ENCODE measurements at places on chromosomes 11 and 22.
A peak's percentile ranks its signal among the peaks of the same experiment; 100 is the strongest.

DNA sequence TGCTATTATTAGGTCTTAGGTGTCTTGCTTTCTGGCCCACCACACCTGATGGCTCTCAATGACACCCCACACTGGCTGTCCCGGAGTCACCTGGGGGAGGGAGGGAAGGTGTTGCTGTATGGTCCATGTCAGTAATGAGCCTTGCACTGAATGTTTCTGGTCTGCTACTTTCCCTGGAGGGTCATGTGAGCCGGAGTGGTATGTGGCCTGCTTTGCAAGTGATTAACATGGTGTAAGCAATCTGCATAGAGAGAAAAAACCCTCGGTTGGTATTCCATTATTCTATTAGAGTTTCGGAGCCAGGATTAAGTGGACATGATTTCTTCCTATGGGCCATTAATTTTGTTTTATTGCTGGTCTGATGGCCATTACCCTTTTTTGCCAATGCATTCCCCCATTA lies 63.9 kb downstream of the PKNOX2 start:
- DNase-seq = no peak

GRCh38 chr11:130314184-130314749 lies 450 bp downstream of the ZBTB44 start:
- DNase-seq = no peak

DNA sequence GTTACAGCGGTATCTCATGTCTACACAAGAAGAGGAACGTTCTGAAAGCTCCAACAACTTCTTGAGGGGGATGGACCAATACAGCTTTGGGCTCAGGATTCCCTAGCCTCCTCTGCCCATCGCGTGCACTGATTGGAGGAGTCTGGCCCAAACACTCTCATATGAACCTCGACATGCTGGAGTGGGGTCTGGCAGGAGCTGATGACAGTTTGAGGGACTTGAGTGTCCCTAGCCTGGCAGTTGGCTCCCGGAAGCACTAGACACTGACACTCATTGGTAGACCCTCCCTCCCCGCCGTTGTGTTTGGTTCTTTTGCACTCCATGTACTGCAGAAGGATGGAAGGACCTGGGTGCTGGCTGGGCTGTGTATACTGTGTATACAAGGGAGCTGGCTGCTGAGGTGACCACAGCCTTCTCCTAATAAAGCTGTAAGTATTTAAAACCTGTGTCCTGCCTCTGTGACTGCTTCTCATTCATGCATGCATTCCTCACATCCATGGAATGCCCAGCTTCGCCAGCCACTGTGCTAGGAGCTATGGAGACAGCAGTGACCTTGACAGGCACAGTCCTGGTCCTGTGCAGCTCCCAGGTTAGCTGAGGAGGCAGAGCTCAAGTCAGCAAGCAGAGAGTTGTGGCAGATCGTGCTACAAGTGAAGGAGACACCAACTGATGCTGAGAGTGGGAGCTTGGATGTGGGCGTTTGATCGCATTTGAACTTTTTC lies 27.9 kb downstream of the ADAMTS15 start:
- no peak for DNase-seq

DNA sequence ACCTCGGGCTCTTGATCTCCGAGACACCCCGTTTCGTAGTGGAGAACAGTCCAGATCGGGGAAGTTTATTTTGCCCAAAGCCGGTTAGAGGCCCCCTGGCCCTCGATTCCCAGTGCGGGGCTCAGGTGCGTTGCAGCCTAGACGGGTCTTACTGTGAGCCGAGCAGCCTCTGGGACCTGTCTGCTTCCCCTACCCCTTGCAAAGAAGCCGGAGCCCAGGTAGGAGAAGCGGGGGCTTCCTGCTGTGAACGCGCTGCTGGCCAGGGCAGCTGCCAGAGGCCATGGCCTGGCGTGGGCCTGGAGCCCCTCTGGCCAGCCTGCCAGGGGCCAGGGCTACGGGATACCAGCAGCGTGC lies 621 bp downstream of the TSPO start:
- no peak for DNase-seq

DNA sequence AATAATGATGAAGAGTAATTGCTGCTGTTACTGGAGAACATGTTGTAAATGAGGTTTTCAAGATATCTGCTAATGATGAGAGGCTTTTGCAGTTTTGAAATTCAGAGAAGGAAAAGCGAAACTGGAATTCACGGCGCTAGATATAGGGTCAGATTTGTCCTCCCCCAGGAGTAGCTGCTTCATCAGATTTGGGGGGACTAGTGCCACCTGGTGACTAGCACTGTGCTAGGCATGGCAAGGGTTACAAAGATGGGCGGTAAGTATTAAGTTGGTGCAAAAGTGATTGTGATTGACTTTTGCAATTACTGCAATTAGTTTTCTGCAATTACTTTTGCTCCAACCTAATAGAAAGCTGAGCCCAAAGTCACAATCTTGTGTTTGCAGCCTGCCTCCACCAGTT lies 879.9 kb upstream of the TENM4 start:
- no peak for DNase-seq

- DNase-seq = no peak
Measured at GRCh38 chr11:44380009-44380313, 70.0 kb upstream of the ALX4 start.

- no peak for DNase-seq
Measured at GRCh38 chr22:43289531-43289963, 53.6 kb downstream of the SCUBE1 start.

- no peak for DNase-seq
Measured at GRCh38 chr11:134668796-134669195, 256.8 kb upstream of the B3GAT1 start.

DNA sequence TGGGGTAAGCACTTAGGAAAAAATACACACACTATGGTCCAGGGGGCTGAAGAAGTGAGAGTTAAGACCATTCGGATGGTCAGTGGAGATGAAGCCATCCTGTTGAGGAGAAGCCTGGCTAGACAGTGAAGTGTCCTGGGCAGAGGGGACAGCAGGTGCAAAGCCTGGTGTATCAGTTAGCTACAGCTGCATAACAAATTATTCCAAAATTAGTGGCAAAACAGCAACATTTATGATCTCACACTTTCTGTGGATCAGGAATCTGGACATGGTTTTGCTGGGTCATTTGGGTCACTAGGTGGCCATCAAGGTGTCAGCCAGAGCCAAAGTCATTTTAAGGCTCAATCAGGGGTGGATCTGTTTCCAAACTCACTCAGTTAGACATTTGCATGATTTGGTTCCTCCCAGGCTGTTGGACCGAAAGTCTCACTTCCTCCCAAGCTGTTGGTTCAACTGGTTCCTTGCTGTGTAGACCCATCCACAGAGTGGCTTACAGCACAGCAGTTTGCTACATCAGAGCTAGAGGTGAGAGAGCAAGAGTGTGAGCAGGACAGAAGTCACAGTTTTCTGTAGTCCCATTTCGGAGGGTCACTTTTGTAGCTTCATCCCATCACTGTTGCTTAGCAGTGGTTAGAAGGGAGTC lies 80.1 kb upstream of the ALX4 start:
- no peak for DNase-seq

- DNase-seq = no peak
Measured at GRCh38 chr11:132980670-132981069, 551.6 kb downstream of the OPCML start.

GRCh38 chr22:22702237-22703202 lies 58.1 kb downstream of the GGTLC2 start:
- DNase-seq = no peak

DNA sequence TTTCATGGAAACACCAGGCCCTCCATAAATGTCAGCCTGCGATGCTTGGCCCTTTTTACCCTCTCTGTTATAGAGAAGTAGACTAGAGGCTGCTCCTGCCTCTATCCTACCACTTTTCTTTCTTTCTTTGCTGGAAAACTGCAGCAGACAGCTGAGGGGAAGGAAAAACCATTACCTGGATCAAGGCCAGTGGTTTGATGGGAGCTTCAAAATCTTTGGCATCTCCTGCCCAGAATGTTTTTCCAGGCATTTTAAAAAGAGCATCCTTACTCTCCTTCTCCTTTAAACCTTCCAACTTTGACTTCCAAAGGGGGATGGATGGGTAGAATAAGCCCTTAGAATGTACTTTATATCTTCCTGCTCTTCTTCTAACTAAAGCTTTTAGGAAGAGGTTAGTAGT lies 44.9 kb downstream of the EXT2 start:
- DNase-seq = no peak

- no peak for DNase-seq
Measured at GRCh38 chr11:130787973-130788570, 128.2 kb downstream of the SNX19 start.

DNA sequence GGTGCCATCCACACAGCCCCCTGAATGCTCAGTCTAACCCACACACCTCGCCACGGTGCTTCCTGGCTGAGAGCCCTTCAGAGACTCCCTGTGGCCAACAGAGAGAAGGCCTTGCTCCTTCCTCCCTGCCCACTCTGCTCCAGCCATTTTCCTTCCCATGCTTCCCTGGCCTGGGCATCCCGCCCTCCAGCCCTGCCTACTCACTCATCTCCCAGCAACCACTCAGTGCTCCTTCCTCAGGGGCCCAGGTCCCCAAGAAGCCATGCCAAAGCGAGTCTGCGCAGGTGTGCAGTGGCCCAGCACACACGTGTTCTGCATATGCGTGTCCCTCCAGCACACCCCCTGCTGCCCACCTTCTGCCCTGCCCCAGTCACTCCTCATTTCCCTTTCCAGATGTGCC lies 56.4 kb downstream of the NECTIN1 start:
- DNase-seq = no peak

DNA sequence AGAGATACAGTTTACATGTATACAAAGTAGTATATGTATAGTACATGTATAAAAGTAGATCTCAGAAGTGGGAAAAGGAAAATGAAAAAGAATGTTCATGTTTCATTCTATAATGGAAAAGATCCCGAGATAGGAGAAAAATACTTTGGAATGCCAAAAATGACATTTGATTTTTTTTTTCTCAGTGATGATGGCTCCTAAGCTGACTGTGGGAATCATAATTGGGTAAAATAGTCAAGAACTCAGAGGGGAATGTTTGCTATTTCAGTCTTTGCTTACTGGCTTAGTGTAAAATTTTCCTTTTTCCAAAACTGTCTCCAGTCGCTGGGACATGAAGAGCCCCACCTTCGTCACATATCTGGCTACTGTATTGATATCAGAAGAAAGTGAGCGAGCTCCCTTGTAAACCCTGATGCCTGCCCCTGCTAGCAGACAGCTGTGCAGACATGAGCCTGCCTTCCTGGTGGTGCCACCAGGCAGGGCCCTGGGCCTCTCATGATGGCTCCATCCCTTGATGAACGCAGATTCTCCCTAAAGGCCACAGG lies 944.6 kb downstream of the NTM start:
- no peak for DNase-seq

- DNase-seq = no peak
Measured at GRCh38 chr11:5507933-5508305, 1.8 kb downstream of the UBQLN3 start.

DNA sequence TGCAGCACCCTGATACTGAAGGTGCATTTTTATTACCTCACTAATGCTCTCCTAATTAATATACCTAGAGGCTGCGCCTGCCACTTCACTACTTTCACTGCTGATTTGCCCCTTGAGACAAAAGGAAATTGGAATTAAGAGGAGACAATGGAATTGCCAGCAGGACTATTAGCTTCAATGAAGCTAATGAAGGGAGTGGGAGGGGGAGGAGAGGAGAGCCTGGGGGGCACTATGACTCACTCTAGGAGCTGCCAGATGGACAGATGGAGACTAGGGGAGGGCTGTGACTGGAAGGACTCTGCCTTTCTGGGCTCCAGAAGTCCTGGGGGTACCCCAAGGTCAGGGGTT lies 102.8 kb upstream of the DRD2 start:
- no peak for DNase-seq

DNA sequence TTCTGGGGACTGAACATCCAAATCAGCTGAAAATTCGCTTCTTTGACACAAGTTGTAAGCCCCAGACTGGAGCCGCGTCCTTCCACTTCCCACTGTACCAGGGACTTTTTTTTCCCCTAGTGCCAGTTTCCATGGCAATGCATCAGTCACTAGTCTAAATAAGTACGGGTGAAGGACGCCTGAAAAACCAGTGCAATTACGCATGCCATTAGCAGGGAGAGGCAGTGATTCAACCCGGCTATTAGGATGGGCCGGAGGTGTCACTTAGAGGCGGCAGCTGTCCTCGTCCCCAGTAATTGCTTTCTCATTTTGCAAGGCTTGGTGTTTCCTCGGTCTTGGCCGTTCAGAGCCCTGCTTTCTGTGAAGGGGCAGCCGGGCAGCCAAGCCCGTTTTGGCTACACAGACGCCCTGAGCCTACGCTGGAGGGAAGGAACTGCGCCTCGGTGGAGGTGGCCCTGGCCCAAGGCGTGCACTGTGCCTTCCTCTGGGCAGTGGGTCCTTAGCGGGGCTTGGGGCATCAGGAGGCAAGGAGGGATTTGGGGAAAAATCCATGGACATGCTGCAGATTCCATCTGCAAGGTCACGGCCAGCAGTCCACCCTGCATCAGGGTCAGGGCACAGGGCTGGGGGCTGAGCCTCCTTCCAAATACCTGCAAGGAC lies 319.7 kb downstream of the CTTN start:
- DNase-seq = no peak

- peak; percentile 16 for DNase-seq
Measured at GRCh38 chr11:36412781-36413383, 97.2 kb downstream of the TRAF6 start.

DNA sequence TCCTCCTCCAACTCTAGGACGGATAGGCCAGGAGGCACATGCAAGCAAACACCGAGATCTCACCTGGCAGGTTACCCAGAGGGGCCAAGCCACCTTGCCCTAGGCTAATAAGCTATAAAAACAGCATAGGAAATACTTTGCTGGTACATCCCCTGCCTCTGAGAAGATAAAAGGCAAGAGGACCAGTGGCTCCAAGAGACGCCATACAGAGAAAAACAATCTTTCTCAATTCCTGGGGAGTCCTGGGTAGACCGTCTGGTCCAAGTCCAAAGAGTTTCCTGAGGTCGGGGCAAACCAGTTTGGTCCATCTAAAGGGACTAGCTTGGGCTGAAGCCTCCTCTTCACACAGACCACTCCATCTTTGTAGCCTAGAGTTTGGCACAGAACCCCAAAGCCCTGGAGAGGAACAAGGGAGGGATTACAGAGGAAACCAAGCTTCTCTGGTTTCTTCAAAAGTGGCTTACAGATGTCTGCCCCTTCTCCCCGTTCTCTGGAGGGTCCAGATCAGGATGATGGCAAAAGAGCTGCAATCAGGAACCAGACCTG lies 40.4 kb downstream of the NUMA1 start:
- no peak for DNase-seq

DNA sequence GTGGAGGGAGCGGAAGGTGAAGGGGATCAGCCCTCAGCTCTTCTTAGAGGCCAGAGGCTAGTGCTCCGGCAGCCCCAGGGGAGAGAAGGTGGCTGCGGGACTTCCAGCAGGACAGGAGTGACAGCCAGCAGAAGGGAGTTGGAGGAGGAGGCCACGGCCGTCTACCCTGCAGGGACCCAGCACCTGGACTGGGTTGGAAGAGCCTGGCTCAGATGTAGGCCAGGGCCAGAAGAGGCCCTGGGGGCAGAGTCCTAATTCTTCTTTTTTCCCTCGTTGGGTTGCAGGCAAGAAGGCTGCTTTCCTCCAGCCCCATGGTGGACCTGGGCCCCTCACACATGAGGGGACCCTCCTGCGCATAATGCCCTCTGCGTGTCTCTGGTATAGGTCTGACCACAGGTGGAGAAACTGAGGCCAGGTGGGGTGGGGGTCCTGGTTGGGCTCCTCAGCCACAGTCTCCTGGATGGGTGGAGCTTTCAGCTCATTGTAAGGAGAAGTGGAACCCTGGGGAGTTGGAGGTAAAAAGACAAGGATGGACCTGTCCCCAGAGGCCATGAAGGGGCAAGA lies 2.3 kb upstream of the MCAM start:
- no peak for DNase-seq

- no peak for DNase-seq
Measured at GRCh38 chr11:32309530-32310213, 125.7 kb downstream of the WT1 start.

GRCh38 chr11:76159983-76160661 lies 46.2 kb downstream of the WNT11 start:
- DNase-seq = no peak

- no peak for DNase-seq
Measured at GRCh38 chr11:5196731-5197130, 3.8 kb downstream of the OR51V1 start.

All from amniotic stem cell (primary cell).